C1 segment of cervical spinal cord (tissue), 14 donors: ENCODE measurements at places on chromosomes 5 and 9.

- DNase-seq: peak; percentile 59
Measured at GRCh38 chr5:151157426-151158286, at the start of gene ANXA6. Gene ANXA6 (minus strand): TSS chr5:151157779. CDS start chr5:151147901, 9,878 bp downstream.

DNA sequence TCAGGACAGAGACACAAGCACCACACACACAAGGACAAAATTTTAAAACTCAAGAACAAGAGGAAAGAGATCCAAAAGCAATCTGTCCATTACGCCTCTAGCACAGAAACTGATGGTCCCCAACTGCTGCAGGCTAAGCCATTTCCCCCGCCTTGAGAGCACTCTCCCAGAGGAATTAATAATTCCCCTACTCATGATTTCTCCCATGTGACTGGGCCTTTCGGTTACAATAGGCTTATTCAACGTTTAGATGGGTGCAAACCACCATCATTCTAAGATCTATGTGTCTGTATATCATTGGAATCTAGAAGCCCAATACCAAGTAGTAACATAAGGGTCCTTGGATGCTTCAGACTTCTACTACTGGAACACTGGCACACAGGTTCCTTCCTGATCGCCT is 18.8 kb downstream of the BRD8 start:
- no peak for DNase-seq

DNA sequence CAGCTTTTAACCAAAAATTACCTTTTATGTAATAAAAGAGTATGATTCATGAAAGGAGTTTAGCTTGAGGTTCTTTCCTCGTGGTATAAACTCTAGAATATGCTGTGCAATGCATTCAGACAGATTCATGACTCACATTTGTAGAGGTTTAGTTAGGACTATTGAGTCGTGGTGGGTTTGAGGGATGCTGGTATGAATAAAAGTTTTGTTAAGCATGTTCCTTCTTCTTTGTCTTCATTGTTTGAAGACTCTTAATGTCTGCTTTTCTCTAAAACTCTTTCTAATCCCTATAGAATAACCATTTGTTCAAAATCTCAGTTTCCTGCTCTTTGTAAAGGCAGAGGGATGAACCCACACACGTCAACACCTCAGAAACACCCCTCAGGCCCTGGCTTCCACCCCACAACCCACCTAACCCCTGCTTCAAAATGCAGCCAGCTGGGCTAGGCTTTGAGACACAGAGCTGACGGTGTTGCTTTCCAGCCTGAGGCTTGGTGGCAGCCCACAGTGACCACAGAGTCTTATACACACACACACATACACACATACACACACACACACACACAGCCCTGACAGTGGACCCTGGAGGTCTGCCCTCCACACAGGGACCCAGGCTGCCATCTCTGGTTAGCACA is 69.0 kb upstream of the IRX1 start:
- DNase-seq: no peak

- DNase-seq: no peak
Measured at GRCh38 chr9:123232332-123232731, 36.1 kb downstream of the STRBP start.

DNA sequence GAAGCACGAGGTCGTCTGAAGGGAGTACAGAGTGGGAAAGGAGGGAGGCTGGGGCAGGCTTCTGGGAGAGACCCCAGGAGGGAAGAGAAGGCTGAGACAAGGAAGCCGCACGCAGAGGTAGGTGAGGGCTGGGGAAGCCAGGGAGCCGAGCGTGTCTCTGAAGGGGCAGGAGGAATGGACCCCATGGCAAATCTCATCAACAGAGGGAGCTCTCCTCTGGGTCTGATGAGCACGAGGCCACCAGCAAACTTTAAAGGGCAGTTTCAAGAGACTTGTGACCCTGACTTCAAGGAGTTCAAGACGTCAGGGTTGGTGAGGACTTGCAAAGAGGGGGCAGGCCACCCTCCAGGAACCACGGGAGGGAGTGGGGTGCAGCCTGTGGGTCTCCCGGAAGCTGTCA is 326.2 kb upstream of the IRX2 start:
- no peak for DNase-seq

GRCh38 chr9:94181408-94182181 is 77.5 kb upstream of the ZNF169 start:
- no peak for DNase-seq

DNA sequence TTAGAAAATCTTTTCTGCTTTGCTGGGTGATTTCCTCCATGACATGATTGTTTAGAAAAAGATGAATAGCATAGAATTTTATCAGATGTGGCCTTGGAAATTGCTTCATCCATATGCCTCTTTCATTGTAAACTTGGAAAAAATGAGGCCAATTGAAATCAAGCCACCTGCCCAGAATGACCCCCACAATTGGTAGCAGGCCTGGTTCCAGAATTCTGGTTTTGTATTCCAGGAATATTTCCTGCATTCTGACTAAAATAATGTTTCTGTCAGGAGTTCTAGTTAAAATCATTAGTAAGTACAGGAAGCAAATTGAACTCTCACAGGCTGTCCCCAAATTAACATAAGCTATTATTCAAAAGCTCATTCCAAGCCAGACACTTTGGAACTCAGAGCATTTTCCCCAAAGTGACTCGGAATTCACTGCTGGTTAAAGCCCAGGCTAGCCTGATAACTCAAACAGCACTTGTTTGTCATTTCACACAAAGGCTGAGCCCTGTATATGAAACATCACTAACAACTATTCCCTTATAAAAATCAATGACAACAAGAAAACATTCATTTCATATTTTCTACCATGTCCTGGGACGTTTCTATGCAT is 75.1 kb upstream of the ADCY2 start:
- DNase-seq: no peak

DNA sequence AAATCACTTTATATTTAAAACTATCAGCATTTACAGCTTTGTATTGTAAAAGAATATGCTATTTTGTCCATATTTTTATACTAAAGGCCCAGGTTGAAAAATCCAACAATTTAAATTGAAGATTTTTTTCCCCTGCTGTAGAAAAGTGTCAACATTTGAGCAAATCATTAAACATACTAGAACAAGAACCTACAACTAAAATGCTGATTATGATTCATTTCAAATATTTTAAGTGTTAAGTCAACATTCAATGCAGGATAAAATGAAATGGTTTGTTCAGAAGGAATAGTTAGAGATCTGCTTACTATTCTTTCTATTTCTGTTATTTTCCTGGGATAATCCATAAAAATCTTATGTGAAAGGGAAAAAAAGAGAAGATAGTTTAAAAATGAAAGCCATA is 866.5 kb upstream of the DMAC1 start:
- no peak for DNase-seq

- DNase-seq: no peak
Measured at GRCh38 chr9:81371824-81372223, 317.5 kb downstream of the TLE1 start.

- no peak for DNase-seq
Measured at GRCh38 chr5:135458356-135458755, 6.2 kb upstream of the TIFAB start.

DNA sequence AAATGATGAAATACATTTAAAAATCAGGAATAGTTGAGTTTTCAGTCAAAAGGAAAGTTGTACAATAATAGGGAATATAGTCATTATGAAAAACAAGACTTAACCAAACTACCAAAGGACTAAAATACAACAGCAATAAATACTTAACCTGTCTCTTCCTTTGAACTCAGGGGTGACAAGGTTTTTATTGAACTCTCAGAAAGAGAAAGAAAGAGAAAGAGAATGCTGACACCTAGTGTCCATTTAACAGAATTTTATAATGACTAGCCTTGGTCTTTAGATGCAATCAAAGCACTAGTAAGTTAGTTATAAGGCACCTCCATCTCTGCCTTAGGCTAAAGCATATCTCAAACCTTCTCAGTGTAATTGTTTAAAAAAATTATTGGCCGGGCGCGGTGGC is 47.5 kb downstream of the UIMC1 start:
- DNase-seq: no peak

- DNase-seq: no peak
Measured at GRCh38 chr5:17907094-17907493, 272.8 kb downstream of the TAF11L14 start.

DNA sequence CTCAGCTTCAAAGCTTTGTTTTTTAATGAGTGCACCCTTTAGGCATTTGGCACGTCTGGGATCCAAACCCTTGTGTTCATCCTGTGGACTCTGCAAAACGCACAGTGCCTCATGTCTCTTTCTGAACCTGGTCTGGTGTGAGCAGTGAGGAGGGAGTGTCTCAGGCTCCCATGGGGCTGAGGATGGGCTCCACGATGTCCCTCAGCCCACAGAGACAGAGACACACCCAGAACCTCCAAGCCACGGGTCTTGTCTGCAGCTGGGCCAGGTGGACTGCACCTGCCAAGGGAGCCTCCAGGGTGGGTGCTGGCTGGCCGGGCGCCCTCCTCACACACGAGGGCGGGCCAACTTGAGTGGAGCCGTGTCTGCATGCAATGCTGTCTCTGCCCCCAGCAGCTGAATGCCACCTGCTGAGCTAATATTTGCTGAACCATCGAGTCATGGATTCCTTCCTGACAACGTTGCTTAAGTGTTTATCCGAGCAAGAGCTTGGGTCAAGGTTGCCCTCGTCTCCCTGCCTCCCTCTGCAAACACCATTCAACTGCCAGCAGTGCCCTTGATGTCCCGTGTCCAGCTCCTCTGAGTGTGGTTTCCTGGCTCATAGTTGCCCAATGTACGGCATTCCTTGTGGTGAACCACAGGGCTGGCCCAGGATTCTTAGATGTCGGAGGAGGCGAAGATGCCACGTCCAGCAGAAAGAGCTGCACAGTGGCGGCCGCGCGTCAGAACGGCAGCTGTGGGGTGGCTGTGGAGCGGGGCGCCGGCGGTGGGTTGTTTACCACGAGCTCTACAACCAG is 31.4 kb upstream of the LPCAT1 start:
- no peak for DNase-seq

DNA sequence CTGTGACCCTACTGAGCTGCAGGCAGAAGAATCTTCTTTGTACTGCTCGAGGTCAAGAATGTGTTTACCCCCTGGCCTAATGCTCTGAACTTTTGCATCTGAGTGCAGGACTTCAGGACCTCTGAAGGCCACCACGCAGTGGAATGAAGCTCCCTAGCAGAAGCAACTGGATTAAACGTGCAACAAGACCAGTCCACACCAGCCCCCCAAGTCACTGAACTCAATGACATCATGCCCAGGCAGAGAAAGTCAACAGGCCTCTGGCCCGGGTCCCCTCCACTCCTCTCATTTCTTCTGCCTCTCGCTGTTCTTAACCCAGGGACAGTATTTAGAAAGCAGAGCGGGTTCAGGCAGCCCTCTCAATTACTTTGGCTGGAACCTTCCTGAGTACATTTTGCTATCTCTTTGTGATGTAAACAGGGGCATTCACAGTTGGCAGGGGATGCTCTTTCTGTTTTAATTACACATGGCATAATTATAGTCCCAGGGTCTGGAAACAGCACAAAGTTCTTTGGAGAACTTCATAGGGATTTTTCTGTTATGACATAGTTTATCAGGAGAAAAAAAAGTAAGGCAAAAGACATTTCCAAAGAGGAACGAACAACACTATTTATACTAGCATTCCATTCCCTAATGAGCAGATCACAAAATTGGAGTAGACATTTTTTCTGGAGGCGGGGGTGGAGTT is 108.2 kb upstream of the SPATA31D4 start:
- DNase-seq: no peak

DNA sequence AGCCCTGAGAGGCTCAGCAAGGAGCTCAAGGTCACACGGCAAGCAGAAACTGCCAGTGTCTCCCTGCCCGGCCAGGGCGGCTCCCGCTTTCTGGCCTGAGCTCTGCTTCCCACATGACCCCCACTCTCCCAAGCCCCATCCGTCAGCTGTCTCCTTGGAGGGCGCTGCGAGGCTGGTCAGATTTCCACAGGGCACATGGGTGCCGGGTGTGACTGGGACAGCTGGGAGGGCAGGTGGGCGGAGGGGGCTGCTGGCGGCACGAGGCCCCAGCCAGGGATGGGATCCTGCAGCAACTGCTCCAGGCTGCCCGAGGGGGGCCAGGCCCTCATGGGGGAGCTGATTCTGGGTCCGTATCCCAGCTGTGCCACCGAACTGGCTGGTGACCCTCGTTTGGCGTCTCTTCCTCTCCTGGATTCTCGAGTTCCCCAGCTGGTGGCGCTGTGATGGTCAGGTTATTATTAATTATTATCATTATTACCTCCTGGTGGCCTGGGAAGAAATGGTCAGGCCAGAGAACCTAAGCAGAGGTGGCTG is 12.9 kb upstream of the WDR38 start:
- DNase-seq: no peak

DNA sequence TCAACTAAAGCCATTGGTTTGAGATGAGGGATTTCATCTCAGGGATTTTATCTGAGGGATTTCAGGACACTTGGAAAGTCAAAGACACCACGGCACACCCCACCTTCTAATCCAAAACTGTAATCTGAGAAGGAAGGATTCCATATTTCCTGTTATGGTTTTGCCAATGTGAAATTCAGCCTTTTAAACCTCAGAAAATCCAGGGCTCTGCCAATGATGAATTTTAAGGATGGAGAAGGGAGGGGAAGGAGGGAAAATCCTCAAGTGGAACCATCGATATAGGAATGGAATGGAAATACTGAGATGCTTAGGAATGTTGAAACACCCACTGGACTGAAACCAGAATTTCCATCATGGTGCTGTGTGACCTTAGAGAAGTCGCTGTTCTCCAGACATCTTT is 5.3 kb downstream of the C1QTNF3 start:
- DNase-seq: no peak

DNA sequence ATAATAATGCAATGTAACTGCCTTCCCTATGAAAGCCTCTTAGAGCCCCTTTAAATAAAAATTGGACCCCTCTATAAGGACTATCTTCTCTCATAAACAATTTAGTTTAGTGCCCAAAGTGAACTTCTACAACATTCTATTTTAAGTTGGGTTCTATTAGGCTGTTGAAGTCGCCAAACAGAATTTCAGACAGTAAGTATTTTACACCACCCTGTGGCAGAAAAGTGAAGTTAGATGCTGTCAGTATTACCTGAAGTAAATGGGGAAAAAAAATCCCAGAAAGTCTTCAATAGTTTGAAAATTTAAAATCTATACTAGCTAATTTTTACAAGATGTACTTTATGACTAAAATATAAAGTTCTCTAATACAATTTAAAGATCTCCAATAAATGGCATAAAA is 29.5 kb downstream of the CAAP1 start:
- no peak for DNase-seq

DNA sequence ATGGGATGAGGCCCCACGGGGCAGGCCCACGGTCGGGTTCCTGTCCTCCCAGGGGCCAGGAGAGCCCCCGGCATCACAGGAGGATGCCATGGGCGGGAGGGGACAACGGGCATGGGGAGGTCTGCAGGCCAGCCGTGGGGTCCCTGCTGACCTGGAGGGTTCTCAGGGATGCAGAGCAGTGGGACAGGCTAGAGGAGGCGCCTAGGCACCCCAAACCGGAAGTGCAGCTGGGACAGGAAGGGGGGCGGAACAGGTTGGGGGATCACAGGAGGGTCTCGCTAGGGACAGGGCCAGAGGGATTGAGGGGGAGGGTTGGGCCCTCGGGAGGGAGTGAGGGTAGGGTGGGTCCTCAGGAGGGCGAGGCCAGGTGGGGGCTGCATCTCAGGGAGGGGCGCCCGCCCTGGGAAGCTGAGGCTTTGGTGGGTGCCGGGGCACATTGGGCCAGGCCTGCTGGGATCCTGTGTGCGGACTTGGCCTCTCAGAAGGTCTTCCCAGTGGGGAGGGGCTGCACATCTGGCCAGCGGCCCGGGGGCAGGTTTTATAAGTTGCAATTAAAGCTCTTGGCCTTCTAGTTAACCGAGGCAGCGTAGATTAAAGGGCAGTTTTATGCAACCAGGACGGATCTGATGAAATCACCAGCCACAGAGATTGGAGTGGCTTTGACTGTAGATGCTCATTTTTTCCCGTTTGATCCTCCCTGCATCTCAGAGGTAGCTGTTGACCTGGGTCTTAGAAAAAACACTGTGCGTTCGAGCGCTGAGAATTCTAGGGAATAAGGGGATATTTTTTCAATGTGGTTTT is 20.1 kb downstream of the NKD2 start:
- no peak for DNase-seq
